Stimulated activated CD8-positive, alpha-beta memory T cell treated with anti-CD3 and anti-CD28 coated beads, Interleukin-4, amount 100 ng/mL, for 4 hours (primary cell): ENCODE measurements at places on chromosomes 5 and 9.

- no peak for DNase-seq
These were observed 15.1 kb downstream of the HNRNPK start for GRCh38 chr9:83964973-83965349.

GRCh38 chr5:5461012-5461411 is 38.5 kb downstream of the ICE1 start:
- DNase-seq = no peak

DNA sequence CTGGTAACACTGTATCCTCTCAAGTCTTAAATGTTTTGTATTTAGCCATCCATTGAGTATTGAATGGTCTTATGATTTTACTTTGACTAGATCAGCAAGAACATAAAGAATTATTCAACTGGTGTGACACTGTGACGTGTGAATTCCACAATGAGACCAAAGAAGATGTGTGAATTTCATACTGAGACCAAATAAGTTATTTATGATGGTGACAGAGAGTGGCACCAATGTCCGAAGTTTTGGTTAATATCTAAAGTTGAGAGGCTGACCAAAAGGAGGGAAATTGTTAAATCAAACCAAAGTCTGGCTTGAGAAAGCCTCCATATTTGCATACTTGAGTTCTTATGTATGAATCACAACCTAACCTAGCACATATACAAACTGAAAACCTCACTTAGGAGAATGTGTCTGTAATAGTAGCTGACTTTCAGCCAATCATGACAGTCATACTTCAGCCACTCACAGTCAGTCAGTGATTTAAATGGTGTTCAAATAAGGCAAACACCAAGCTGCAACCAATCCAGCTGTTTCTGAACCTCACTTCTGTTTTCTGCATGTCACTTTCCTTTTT is 31.5 kb upstream of the FAM170A start:
- DNase-seq = no peak

DNA sequence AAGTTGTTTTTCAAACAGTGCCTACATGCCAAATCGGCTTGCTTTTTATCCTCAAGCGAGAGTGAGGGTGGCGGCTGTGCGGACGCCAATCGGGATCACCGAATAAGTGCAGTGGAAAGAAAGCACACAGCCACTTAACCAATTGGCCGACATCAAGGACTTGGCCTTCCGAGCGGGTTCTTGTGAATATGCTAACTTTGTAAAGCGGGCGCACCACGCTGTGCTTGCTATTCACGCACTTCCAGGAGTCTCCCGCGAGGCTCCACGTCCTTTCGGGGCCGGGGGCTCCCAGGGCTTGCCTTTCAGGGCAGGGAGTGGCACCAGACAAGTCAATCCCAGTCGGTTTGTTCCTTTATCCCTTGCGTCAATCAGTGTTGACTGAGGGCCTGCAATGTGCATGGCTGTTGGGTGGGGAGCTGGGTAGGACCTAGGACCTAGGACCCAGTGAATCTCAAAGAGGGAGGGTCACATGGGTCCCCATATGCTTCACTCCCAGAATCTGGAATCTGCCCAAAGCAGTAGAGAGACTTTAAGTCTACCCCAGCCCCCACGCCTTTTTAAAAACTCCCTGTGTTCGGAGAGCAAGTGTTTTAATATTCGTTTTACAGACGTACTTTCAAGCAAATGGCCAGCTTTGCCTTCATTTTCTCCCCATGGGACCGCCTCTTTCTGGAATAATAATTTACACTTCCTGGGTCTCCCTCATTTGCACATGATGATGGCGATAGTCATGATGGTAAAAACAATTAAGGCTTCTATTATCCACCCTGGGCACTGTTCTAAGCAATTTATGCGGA is 2.0 kb upstream of the GCNT4 start:
- DNase-seq = no peak

DNA sequence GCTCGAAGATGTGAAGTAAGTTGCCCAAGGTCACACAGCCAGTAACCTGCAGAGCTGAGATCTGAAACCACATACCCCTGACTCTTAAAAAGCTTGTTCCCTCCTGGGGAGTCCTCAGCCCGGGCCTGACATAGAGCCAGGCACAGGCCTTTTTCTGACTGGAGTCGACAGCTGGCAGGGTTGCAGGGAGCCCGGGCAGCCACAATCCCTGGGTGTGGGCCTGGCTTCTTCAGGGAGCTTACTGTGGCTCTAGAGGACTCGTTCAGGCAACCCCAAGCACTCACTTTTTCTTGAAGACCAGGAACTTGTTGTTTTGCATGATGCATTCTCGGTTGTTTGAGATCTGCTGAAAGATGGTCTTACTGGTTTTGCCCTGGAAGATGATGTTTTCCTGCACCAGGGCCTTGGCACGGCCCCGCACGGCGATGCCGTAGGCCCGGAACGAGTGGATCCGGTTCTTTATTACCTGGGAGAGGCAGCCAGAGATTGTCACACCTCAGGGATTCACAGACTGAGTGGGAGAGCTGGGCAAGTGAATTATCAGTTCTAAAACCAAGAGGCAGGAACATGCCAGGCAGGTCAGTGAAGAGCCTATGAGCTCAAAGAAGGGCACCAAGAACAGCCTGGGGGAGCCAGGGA is 30.0 kb downstream of the POLR1E start:
- DNase-seq = no peak

DNA sequence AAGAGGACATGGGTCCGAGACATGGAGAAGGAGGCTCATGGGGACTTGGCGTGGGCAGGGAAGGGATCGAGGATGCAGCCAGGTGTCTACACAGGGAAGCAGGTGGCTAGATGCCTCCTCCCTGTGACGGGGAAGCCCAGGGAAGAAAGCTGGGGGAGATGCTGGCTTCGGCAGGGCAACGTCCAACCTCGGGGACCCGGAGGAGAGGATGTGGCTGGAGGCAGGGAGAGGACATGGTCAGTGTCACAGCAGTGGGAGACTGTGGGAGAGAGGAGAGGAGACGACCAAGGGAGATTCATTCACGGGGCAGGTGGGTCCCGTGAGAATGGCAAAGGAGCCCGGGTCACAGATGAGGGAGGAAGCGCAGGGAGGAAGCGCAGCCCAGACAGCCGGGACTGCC is 73.2 kb upstream of the PHYKPL start:
- no peak for DNase-seq

GRCh38 chr5:180605554-180606214 is 14.4 kb upstream of the SCGB3A1 start:
- DNase-seq = peak; percentile 17

DNA sequence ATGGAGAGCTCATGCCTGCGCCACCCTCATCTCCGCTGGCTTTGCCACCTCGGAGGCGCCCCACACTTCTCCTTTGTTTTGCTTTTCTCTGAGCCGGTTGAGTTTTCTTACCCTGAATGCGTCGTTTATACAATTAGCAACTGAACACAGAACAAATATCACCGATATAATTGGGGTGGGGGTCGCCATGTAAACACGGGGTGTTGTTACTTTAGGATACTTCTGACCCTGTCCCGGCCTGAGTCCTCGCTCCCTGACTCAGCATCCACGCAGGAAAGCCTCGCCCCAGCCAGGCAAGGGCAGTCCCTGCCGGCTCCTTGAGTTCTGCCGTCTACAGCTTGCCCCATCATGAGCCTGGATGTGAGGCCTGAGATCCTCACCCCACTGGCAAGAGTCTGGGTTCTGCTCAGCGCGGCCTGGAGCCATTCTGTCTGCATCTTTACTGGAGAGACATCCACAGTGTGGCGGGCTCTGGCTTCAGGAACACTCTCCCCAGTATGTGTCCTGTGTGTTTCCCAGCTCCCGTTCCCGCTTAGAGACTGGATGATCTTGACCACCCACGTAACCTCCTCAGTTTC is 5.5 kb downstream of the NKX2-5 start:
- DNase-seq = no peak

DNA sequence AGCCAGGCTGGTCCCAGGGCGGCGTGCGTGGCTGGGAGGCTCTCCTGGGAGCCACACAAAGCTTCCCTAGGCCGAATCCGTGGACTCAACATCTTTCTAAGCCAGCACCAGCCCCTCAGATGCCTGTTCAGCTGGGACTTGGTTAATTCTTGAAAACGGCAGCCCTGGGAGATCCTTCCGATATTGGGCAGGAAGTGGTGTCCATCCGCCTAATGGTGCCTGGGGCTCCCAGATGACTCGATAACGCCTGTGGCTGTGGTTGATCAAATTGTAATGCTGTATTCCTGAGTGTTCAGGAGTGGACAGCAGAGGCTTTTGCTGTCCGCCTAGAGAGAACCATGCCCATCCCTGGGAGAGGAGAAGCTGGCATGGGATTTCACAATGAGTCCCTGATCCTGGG is 14.1 kb downstream of the KCNT1 start:
- DNase-seq = no peak

DNA sequence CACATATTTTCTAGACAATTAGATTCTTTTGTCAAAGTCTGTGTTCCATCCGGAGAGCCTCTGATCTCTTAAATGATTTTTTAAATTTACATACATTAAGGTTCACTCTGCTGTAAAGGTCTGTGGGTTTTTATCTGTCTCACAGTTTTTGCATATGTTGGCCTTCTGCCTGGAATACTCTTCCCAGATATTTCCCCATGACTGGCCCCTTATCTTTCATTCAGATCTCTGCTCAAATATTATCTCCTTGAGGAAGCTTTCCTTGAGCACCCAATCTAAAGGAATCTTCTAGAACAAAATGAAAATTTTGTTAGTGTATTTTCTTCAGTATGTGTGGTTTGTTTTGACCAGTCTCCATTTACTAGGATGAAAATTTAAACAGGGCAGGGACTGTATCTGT is 26.3 kb downstream of the FAF2 start:
- no peak for DNase-seq

DNA sequence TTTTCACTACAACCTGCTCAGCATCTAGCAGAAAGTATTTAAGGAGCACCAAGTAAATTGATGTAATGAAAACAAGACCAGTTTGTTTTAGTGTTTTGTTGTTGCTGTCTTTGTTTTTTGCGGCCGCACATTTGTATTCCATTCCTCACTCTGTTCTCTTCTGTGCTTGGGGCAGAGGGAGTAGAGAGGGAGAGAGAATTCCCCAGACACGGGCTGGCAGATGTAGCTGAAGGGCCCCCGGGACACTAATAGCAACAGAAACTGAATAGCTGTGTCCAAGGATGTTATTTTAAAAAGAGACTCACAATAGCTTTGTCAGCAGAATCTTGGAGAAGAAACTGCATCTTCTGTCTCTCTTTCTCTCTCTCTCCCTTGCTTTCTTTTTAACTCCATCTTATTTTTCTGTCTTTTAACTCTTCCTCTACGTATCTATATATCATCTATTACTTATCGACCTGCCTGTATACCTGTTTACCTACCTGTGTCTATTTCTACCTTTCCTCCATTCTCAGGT is 145.3 kb downstream of the PAPPA start:
- no peak for DNase-seq

DNA sequence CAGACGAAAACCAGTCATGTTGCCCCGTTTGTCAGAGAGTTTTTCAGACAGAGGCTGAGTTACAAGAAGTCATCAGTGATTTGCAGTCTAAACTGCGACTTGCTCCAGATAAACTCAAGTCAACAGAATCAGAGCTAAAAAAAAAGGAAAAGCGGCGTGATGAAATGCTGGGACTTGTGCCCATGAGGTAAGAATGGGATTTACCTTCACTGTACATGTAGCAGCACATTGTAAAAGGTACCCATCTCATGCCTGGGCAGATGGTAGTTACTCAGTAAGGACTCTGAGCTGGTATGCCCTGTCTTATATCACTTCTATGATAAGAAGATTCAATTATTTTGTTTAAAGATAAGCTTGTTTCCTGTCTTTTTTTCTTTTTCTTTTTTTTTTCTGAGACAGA is 38.8 kb downstream of the RAD50 start:
- no peak for DNase-seq

DNA sequence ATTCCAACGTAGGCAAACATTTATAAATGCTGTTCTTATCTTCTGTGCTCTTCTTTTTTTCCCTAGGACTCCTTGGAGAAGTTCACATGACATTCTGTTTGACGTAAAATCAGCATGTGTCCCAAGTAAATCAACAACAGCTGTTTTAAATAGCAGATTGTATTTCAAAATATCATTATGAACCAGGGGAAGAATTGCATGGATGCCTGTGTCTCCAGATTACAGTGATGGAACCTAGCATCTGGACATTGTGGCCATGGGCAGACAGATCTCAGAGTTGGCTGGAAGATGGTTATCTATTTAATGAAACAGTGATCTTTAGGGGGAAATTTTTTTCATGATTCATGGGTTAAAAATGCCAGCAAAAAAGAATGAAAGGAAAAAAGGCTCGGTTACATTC is 222.0 kb downstream of the MAN2A1 start:
- no peak for DNase-seq

DNA sequence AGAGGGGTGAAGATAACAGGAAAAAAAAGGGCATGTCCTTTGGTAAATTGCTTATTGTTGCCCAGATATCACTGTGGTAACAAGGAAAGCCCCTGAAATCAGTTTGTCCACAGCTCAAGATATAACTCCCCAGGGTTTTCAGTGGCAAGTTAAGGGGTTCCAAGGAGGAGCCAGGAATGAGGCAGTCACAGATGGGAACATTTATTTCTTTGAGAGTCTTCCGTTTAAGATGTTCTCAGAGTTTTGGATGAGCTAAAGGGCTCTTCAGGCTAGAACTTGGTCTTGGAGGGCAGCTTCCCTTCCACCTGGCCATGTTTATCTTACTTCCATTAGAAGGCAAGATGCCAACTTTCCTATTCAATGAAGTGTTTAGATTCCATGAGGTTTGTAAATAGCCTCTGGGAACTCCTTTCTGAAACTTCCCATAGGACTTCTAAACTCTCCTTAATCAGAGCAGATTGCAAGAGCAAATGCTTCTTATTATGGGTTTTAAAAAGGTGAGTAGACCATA is 277.6 kb upstream of the TNC start:
- no peak for DNase-seq

GRCh38 chr9:128061275-128061960 is 5.7 kb downstream of the NAIF1 start:
- DNase-seq = no peak

DNA sequence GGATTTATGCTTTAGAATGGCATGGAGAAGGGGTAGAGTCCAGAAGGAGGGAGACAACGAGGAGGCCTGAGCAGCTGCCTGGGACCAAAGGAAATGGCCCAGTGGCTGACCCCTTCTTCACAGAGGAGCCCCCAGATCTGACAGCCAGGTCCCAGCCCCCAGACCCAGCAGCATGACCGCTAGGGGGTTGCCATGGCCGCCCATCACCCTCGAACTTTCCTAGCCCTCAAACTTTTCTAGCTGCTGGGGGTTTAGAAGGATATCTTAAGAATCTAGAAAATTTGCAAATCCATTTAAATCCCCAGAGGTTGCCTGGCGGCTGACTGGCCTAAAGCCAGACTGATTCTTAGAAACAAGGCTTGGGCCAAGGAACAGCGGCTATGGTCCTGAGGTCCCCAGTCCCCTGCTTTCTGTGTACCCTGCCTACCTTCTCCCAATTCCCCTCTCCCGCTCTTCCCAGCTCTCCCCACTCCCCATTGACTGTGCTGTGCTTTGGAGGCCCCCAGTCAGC is 972 bp downstream of the PDGFRB start:
- DNase-seq = no peak

DNA sequence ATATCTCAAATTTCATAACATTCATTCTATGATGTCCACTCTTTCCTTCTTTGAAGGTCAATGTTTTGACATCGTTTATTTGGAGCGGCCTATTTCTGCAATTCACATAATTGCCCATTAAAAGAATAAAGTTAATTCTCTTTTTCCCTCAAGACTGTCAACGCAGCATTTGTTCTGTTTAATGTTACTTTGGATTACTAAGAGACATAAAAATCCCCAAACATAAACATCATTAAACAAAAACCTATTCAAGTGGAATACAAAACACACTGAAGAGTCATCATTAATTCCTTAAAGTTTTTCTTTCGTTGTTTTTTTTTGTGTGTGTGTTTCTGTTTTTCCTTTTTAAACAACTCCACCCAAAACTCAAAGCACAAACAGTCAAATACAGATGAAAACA is 151.1 kb downstream of the TRPM6 start:
- DNase-seq = no peak

GRCh38 chr9:73844135-73844534 is 653.0 kb upstream of the RORB start:
- no peak for DNase-seq
